Activated T-helper 9 cell treated with anti-CD3 and anti-CD28 coated beads, Interleukin-2, amount 50 U/mL, for 16 hours (primary cell): ENCODE measurements at places on chromosomes 16 and 17.

DNA sequence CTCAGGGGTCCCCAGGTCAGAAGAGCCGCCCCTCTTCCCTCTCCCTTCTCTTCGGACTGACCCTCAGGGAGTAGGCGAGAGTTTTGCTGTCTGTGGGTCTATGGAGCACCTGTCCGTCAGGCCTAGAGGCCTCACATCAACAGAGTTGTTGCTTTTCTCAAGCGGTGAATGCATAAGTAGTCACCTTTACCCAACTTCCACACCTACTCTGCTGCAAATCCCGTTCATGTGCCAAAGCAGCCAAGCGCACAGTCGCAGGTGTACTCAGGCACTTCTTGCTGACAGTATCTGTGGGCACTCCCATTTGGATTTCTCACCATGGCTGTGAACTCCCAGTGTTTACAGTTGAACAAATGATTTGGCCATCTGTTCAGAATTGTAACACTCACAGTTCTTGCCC is 4.0 kb upstream of the FA2H start:
- no peak for DNase-seq

GRCh38 chr17:7716901-7717755 is at the start of gene DNAH2:
TSS of gene DNAH2 (plus strand) at chr17:7717744. CDS start at chr17:7719735, 1,991 bp downstream.
- DNase-seq, result peak; percentile 24

GRCh38 chr17:57721967-57722703 is 23.0 kb downstream of the CCDC182 start:
- DNase-seq, result no peak

DNA sequence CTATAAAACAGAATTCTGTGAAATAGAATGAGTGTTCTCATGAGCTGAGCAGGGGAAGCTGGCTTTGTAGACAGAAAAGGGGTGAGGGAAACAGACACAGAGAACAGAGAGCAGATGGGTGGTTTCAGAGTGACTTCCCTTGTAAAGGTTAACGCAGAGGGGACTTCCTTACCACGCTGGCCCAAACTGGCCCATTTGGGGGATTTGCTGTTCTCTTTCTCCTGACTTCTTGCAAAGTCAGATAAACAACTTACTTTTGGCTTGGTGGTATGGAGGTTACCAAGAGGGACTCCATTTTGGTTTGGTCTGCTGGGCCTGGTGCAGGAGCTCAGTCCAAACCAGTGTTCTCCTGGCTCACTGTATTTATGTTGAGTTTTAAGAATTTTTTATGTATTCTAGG is 48.4 kb downstream of the SEC14L1 start:
- no peak for DNase-seq

- no peak for DNase-seq
Observed at GRCh38 chr17:21454441-21454840, 78.3 kb downstream of the KCNJ12 start.

DNA sequence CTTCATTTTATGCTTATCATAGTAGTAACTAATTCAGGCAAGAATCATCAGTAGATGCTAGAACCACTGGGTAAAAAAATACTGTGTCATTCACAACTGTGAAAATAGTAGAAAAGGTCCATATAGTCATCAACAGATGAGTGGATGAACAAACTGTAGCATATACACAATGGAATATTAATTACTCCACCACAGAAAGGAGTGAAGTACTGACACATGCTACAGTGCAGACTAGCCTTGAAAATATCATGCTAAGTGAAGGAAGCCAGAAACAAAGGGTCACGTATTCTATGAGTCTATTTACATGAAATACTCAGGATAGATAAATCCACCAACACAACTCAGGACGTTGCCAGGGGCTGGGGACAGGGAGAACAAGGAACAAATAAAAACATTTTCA is 13.3 kb downstream of the USP22 start:
- no peak for DNase-seq
